ENCODE measurements at places on chromosomes 4 and X.

DNA sequence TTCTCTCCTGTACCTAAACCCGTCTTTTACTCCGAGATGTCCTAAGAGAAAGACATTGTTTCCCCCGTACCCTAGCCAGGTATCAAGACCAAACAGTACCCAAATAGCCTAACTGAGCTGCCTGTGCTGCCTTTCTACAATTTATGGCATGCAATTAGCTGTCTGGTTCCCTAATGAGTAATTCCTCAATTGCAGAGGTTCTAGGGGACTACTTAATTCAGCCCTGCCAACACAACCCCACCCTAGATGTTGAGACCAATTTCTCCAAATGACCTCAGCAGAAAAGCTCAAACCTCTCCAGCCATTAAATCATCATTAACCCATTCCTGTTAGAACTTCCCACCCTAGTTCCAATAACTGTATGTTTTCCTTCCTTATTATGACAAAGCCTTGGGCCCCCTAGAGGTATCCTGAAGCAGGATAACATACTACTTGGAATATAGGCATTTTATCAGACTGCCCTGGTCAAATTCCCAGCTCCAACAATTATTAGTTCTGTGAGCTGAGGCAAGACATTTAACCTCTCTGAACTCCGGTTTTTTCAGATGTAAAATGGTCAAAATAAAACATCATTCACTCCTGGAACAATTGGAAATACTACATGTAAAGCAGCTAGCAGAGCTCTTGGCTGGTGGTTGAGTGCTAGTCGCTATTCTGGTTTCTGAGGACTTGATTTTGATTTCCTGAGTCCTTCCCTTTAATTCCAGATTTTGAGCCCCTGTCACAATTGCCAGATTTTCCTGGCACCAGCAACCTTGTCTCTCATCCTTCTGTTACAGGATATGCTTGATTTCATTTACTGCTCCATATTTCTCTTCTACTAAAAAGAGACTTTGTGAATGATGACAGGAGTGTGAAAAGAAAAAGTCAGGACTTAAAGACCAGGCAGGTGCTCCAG, 244.6 kb upstream of the TENM3 start:
- no peak for ATAC-seq

GRCh38 chrX:50705042-50705441, 109.0 kb downstream of the SHROOM4 start:
- ATAC-seq, result no peak

- ATAC-seq, result no peak
Observed at GRCh38 chr4:13815231-13815630, 187.7 kb upstream of the BOD1L1 start.

GRCh38 chrX:13397878-13398818, 78.3 kb upstream of the ATXN3L start:
- peak; percentile 92 for ATAC-seq

GRCh38 chr4:44760142-44760898, 34.0 kb upstream of the GNPDA2 start:
- ATAC-seq, result peak; percentile 77

DNA sequence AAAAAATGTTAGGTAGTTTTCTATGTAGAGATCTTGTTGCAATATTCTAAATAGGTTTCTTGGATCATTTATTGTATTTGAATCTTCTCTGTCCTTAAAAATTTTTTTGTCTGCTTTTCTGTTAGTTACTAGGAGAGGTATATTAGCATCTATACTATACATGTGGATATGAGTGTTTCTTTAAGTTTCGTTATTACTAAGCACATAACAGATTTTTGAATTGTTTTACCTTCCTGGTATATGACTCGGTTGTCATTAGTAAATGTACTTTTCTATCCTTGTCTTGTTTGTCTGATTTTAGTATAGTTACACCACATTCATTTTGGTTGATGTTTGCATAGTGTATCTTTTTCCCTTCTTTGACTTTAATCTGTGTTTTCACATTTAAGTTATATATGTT, 20.2 kb downstream of the PYURF start:
- ATAC-seq, result no peak

DNA sequence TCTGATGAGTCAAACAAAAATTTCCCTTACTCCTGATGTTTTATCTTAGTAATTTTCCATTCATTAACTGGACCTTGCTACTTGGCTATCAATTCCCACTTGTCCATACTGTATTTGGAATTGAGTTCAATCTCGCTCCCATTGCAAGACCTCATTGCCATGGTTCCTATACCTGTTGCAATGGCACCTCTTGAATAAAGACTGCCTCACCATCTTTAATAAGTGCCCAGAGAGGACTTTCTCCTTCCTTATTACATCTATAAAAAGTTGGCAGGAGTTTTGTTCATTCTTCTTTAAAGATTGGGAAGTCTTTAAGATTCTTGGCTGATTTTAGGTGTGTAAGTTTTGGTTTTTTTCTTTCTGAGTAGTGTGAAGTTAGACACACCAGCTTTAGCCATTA, 397.4 kb downstream of the SPOCK3 start:
- ATAC-seq, result no peak

DNA sequence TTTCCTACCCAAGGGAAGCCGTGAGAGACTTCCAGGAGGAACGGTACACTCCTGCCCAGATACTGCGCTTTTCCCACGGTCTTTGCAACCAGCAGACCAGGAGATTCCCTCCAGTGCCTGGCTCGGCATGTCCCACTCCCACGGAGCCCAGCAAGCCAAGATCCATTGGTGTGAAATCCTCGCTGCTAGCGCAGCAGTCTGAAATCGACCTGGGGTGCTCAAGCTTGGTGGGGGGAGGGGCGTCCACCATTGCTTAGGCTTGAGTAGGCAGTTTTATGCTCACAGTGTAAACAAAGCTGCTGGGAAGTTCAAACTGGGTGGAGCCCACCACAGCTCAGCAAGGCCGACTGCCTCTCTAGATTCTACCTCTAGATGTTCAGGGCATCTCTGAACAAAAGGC, 284.8 kb upstream of the FGF13 start:
- ATAC-seq, result no peak

- no peak for ATAC-seq
Observed at GRCh38 chr4:27161191-27161590, 300.6 kb downstream of the STIM2 start.

GRCh38 chrX:16469870-16470269, 180.1 kb upstream of the S100G start:
- no peak for ATAC-seq

GRCh38 chr4:83810428-83810827, 274.5 kb downstream of the GPAT3 start:
- ATAC-seq, result no peak

DNA sequence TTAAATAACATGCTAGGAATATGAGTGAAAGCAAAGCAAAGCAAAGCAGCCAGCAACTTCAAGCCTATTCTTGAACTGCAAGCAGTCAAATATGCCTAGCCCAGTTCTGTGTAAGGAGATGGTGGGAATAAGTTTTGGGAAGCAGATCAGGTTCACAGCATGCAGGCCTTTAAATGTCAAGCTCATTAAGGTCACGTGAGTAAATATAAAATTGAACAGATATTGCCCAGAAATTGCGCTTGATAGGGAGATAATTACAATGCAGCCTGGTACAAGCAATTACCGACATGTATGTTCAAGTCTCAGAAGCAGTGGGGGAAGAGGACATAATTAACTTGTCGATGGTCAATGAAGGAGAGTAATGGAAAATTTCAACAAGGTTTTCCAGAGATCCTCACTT, 6.0 kb downstream of the GNPDA2 start:
- no peak for ATAC-seq

DNA sequence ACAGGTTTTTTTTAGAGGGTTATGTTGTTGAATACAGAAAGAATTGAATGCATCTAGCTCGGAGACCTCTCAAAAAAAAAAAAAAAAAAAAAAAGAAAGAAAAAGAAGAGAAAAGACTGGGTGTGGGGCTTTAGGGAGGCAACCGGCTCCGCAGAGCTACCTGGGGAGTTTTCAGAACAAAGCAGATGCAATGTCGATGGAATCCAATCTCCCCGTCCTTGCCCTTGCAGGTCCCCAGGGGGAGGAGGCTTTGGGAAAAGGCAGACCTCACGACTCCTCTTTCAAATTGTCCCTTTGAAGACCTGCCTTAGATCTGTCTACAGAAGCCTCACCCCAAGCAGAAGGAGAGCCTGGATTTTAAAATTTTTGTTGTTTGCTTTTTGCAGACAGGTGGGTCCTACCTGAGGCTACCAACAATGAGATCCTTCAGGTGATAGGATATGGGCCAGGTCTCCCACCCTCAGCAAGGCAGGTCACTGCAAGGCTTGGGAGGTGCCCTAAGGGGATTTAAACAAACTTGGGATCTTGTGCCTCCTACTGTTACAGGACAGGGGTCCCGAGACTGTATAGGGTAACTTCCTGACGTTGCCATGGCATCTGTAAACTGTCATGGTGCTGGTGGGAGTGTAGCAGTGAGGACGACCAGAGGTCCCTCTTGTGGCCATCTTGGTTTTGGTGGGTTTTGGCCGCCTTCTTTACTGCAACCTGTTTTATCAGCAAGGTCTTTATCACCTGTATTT, 75.2 kb upstream of the PRKX start:
- no peak for ATAC-seq

DNA sequence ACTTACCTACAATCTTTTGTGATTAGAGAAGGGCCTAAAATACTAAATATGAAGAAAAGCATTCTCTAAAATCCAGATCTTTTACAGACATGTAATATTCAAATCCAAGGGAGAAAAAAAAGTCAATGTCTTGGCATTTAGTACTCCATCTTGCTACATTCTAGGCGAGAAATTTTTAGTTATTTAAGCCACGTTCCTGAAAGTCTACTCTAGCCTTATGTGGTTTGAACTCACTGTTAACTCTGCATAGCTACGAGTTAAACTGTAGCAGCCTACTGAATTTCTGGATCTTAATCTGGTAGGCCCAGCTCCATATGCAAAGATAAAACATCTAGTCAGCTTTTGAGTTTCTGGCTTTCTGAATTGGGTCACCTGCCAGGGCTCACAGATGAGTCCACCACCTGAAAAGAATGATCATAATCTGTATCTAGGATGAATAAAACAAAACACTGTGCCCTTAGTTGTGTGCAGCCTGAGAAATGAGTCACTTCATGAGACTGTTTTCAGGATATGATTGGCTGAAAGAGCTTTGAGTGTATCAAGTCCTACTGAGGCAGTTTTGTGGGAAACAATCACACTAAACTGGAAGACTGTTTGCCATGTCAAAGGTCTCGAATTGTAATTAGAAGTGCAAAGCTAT, 3.2 kb upstream of the NEK1 start:
- no peak for ATAC-seq

Measured in SK-N-SH treated with all-trans-retinoic acid at 6 μM for 48 hours (cell line).